ENCODE measurements at places on chromosomes 3 and 15. TPM values are rescaled to one million over a fixed set of nuclear protein-coding genes. Genes with fewer than 3 reads are reported as not detected.

DNA sequence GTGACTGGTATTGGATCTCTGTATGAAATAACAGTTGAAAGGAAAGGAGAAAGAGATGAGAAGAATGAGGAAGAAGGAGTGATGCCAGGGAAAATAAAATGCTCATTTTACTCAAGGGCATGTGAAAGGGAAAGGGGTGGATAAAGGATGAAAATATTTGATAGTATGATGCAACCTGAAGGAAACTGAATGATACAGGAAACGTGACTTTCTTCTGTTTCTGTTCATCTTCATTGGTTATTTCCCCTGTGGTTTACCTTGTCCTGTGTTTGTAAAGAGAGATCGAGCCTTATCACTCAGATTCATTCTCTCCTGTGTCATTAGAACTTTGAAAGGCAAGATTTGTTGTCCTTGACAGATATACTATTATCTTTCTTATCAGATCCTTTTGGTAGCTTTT is 243.6 kb upstream of the SLITRK3 start:
- no peaks in the 10 kb centered on the region for H3K27me3 ChIP-seq
- no peak overlapping the region for H3K4me3 ChIP-seq
- DNase-seq = no peak
- no peak overlapping the region for H3K27ac ChIP-seq
- H3K4me1 ChIP-seq = no peaks in the 10 kb centered on the region

Gene SLC51A
- not detected for total RNA-seq

GRCh38 chr3:193292386-193292785 is 51.4 kb downstream of the PLAAT1 start:
- H3K27ac ChIP-seq = no peak overlapping the region
- no peaks in the 10 kb centered on the region for H3K27me3 ChIP-seq
- H3K4me1 ChIP-seq = no peaks in the 10 kb centered on the region
- H3K4me3 ChIP-seq = no peak overlapping the region
- no peaks in the 10 kb centered on the region for H3K36me3 ChIP-seq

DNA sequence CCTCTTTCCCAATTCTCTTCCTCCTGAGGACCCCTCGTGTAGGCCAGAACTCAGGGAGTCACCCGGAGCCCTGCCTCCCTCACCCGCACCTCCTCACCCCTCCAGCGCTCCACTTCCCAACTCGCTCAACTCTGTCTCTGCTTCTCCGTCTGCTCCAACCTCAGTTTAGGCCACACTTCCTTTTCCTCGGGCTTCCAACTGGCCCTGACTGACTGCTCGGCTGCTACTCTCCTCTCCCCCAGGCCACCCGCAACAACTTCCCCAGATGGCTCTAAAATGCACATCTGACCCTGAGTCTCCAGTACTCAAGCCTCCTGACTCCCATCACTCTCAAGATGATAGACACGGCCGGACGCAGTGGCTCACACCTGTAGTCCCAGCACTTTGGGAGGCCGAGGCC is 23.6 kb downstream of the TMEM44 start:
- no peaks in the 10 kb centered on the region for H3K4me1 ChIP-seq
- H3K27ac ChIP-seq = no peak overlapping the region
- no peaks in the 10 kb centered on the region for H3K36me3 ChIP-seq
- no peak overlapping the region for H3K4me3 ChIP-seq
- H3K27me3 ChIP-seq = no peaks in the 10 kb centered on the region

DNA sequence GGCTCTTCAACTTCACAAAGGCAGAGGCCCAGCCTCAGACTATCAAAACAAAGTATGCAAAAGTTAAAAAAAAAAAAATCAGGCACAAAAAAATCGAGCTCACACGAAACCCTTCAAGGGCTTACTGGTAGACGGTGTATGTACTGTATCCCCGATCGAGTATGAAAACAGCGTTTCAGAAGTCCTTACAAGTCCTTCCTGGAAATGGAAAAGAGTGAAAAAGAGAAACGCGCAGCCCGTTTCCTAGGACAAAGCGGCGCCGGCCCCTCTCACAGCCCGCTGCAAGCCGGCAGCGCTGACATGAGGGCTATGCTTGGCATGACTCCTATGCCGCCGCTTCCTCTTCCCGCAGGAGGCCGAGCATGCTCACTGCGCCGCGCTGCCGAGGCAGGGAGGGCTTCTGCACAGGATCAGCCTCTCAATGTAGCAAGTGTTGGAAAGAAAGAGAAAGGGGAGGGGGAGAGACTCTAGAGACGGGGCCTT is at the start of gene VGLL4:
Gene VGLL4 (minus strand): TSS at position 311 of the 483 bp plus-strand sequence. CDS start 397 bp downstream, outside the sequence.
- peak within 1 kb of the TSS; percentile 91 for H3K27ac ChIP-seq
- H3K27me3 ChIP-seq = no peaks in the 10 kb centered on the region
- DNase-seq = peak; percentile 68
- H3K36me3 ChIP-seq = no peaks in the 10 kb centered on the region

GRCh38 chr3:124730941-124731297 is 667 bp downstream of the UMPS start:
- peaks cover 5% of the 10 kb centered on the region for H3K36me3 ChIP-seq
- H3K4me3 ChIP-seq = peak overlapping the region; percentile 78
- peaks cover 32% of the 10 kb centered on the region for H3K4me1 ChIP-seq
- H3K27ac ChIP-seq = peak overlapping the region; percentile 77

Gene LTK
- 6.5 TPM for total RNA-seq

- H3K4me3 ChIP-seq = no peak overlapping the region
- peaks cover 70% of the 10 kb centered on the region for H3K36me3 ChIP-seq
- no peak overlapping the region for H3K27ac ChIP-seq
- no peaks in the 10 kb centered on the region for H3K4me1 ChIP-seq
- DNase-seq = no peak
These were observed 13.6 kb downstream of the NISCH start for GRCh38 chr3:52469001-52469400.

Gene ACP3
- not detected for total RNA-seq

DNA sequence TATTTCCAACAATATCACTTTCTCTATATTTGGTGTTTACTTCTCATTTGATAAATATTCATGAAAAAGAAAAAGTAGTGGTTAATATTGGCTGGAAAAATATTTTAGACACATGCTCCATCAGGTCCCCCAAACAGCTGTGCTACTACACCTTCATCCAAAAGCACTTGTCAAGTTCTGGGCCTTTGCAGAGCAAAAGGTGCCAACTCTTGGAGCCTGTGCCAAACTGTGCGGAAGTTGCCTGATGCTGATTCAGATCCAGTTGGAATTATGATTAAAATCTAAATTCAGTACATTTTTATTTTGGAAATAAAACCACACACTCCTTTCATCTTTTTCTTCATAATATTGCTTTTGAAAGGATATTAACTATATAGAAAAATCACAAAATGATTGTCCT is 1497.4 kb upstream of the CADM2 start:
- no peaks in the 10 kb centered on the region for H3K4me1 ChIP-seq
- no peak overlapping the region for H3K4me3 ChIP-seq
- no peaks in the 10 kb centered on the region for H3K27me3 ChIP-seq
- no peak overlapping the region for H3K27ac ChIP-seq
- no peaks in the 10 kb centered on the region for H3K36me3 ChIP-seq

DNA sequence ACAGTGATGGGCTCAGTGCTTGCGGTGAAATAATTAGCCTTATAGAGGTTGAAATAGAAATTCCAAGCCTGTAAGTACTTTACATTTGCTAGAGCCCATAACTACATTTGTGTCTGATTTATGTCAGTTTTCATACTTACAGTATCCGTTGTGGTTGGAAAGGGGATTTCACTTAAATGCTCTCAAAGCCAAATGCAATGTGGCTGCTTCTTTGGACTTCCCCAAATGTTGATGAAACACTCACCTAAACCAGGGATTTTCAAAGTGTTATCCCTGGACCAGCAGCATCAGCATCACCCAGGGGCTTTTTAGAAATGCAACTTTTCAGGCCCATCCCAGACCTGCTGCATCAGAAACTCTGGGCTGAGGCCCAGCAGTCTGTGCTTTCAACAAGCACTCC is 378.7 kb downstream of the MCTP2 start:
- H3K27ac ChIP-seq = no peak overlapping the region
- DNase-seq = no peak
- H3K4me3 ChIP-seq = no peak overlapping the region
- no peaks in the 10 kb centered on the region for H3K36me3 ChIP-seq

DNA sequence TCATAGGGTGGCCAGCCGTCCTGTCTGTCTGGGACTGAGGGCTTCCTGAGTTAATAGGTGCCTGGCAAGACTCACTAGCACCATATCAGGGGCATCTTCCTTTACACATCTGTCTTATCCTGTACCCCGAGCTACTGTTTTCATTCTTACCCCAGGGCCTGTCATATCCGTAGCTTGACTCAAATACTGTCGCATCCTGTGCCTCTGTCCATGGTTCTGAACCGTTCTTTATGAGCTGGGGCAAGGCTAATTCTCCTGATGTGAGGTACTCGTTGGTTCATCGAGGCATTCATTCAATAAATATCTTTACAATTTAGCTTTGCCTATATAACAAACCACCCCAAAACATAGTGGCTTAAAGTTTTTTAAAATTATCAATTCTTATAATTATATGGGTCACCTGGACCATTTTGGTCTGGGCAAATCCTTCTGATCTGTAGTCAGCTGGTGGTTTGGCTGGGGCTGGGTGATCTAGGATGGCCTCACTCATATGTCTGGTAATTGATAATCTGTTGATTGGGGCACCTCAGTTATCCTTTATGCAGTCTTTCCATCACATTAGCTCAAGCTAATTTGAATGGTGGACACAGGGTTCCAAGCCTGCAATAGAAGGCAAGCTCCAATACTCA is 121.2 kb downstream of the TLE3 start:
- H3K27me3 ChIP-seq = no peaks in the 10 kb centered on the region
- no peak overlapping the region for H3K4me3 ChIP-seq
- peak; percentile 8 for DNase-seq
- H3K27ac ChIP-seq = no peak overlapping the region

- peaks cover 13% of the 10 kb centered on the region for H3K36me3 ChIP-seq
- DNase-seq = no peak
- no peak overlapping the region for H3K4me3 ChIP-seq
- H3K27ac ChIP-seq = no peak overlapping the region
- peaks cover 33% of the 10 kb centered on the region for H3K4me1 ChIP-seq
These were observed 6.3 kb downstream of the FBXL22 start for GRCh38 chr15:63603516-63603915.

Gene C3orf20
- total RNA-seq = 0.10 TPM

Gene P3H2
- total RNA-seq = not detected

GRCh38 chr3:64417816-64418215 is 192.6 kb upstream of the PRICKLE2 start:
- no peaks in the 10 kb centered on the region for H3K4me1 ChIP-seq
- H3K36me3 ChIP-seq = no peaks in the 10 kb centered on the region
- H3K27ac ChIP-seq = no peak overlapping the region
- no peak for DNase-seq
- no peak overlapping the region for H3K4me3 ChIP-seq

GRCh38 chr3:68878322-68878721 is 54.0 kb downstream of the TAFA4 start:
- no peak overlapping the region for H3K4me3 ChIP-seq
- H3K4me1 ChIP-seq = no peaks in the 10 kb centered on the region
- no peak overlapping the region for H3K27ac ChIP-seq
- H3K27me3 ChIP-seq = no peaks in the 10 kb centered on the region
- no peaks in the 10 kb centered on the region for H3K36me3 ChIP-seq

GRCh38 chr3:10518506-10519150 is 13.2 kb upstream of the ATP2B2 start:
- no peaks in the 10 kb centered on the region for H3K27me3 ChIP-seq
- DNase-seq = no peak
- no peaks in the 10 kb centered on the region for H3K4me1 ChIP-seq
- H3K27ac ChIP-seq = no peak overlapping the region
- no peak overlapping the region for H3K4me3 ChIP-seq

GRCh38 chr3:140922634-140923033 is 19.0 kb upstream of the SLC25A36 start:
- no peaks in the 10 kb centered on the region for H3K4me1 ChIP-seq
- no peak for DNase-seq
- H3K27ac ChIP-seq = no peak overlapping the region
- no peak overlapping the region for H3K4me3 ChIP-seq
- H3K36me3 ChIP-seq = no peaks in the 10 kb centered on the region

GRCh38 chr15:32942401-32942841 is 224.6 kb downstream of the GREM1 start:
- no peaks in the 10 kb centered on the region for H3K4me1 ChIP-seq
- no peak overlapping the region for H3K27ac ChIP-seq
- H3K36me3 ChIP-seq = no peaks in the 10 kb centered on the region
- DNase-seq = no peak
- H3K4me3 ChIP-seq = no peak overlapping the region
- no peaks in the 10 kb centered on the region for H3K27me3 ChIP-seq

Gene COX17
- total RNA-seq = 34.8 TPM

Gene EXD1
- total RNA-seq = not detected

DNA sequence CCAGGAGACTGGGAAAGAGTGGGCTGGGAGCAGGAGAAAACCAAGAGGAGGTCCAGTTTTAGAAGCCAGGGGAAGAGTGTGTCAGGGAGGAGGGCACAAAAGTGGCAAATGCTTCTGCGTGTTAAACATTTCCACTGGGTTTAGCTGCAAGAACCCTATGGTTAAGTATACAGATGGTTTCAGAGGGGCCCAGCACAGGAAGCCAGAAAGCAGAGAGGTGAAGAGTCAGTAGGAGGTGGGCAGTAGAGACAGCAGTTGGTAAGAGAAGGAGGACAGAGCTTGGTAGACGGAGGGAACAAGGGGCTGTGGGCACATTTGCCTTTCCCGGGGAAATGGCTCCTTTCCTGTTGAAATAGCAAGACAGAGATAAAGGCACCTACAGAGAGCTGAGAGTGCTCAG is 133.8 kb downstream of the EPHB1 start:
- no peaks in the 10 kb centered on the region for H3K4me1 ChIP-seq
- H3K27ac ChIP-seq = no peak overlapping the region
- DNase-seq = no peak
- no peaks in the 10 kb centered on the region for H3K27me3 ChIP-seq
- no peaks in the 10 kb centered on the region for H3K36me3 ChIP-seq
- H3K4me3 ChIP-seq = no peak overlapping the region

Gene SMCO1
- not detected for total RNA-seq

GRCh38 chr3:18717598-18717997 is 292.5 kb upstream of the SATB1 start:
- H3K36me3 ChIP-seq = no peaks in the 10 kb centered on the region
- H3K4me1 ChIP-seq = peaks cover 50% of the 10 kb centered on the region
- no peak overlapping the region for H3K4me3 ChIP-seq
- no peak overlapping the region for H3K27ac ChIP-seq

DNA sequence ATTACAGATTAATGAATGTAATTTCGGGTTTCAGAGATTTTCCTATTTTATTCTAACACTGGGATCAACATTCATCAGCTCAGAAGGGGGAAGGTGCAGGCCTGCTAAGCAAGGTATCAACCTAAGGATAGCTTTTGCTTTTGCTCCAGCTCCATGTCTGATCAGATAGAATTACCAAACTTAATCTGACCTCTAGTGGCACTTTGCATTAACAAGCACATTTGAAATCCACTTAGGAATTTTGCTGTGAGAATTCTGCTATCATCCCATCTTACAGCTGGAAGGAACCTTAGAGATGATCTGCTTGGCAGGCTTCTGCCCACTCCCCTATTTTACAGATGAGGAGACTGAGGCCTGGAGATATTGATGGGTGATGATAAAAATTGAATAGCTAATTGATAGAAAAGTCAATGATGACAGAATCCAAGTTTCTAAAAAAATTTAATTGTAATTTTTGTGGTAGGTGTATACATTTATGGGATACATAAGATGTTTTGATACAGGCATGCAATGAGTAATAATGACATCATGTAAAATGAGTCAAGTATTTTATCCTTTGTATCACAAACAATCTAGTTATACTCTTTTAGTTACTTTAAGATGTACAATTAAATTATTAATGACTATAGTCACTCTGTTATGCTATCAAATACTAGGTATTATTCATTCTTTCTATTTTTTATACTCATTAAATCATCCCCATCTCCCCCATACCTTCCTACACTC is 209.2 kb upstream of the ZPLD1 start:
- H3K27ac ChIP-seq = no peak overlapping the region
- DNase-seq = peak; percentile 63
- no peaks in the 10 kb centered on the region for H3K27me3 ChIP-seq
- H3K36me3 ChIP-seq = no peaks in the 10 kb centered on the region
- H3K4me1 ChIP-seq = peaks cover 7% of the 10 kb centered on the region
- H3K4me3 ChIP-seq = no peak overlapping the region

Data from naive thymus-derived CD4-positive, alpha-beta T cell (primary cell).